ENCODE measurements at places on chromosomes 13 and 19.
A peak's percentile ranks its signal among the peaks of the same experiment; 100 is the strongest.

DNA sequence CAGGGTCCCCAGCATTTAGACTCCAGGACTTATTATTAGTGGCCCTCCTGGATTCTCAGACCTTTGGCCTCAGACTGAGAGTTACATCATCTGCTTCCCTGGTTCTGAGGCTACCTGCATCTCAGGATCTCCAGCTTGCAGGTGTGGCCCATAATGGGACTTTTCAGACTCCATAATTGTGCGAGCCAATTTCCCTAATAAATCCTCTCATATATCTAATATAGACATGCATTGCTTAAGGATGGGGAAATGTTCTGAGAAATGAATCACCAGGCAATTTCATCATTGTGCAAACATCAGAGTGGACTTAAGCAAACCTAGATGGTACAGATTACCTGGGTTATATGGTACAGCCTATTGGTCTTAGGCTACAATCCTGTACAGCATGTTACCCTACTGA, 116.5 kb upstream of the FBXL3 start:
- no peak for DNase-seq

DNA sequence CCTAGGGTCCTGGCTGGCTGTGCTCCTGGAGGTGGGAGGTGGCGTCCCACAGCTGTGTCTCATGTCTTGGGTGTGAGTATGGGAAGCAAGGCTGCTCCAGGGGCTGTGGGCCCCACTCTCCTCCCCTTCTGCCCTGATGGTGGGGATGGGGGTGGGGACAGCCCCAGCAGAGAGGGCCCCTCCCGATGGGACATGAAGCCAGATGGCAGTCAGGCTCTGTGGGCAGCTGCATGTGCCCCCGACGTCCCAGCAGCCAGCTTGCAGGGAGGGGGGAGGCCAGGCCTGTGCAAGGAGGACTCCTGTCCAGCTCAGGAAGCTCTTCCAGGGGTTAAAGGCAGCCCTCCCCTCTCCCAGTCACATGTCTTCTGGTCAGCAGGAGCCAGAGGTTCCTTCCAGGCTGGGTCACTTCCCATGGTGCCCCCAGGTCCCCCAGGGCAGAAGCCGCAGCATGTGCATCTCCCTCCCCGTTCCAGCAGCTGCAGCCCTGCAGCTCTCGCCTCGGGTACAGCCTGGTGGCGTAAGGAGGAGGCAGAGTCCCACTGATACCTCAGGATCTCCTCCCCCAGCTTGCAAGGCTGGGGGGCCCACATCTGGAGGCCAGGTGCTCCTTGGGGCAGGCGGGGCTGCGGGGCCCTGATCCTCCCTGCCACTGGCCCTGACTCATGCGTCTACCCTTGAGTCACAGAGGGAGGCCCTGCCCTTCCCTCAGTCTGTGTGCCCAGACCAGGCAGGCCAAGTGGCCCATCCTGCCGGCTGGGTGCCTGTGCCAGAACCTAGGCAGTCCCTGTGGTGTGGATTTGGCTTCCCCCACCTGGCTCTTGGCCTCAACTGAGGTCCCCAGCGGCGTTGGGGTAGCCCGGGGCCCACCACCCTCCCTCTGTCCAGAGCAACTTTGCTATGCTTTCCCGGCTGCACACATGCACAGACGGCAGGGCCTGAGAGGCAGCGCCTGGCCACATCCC, 13.0 kb downstream of the YIPF2 start:
- no peak for DNase-seq

GRCh38 chr19:11227195-11227886, 12.1 kb upstream of the ANGPTL8 start:
- DNase-seq = peak; percentile 72

DNA sequence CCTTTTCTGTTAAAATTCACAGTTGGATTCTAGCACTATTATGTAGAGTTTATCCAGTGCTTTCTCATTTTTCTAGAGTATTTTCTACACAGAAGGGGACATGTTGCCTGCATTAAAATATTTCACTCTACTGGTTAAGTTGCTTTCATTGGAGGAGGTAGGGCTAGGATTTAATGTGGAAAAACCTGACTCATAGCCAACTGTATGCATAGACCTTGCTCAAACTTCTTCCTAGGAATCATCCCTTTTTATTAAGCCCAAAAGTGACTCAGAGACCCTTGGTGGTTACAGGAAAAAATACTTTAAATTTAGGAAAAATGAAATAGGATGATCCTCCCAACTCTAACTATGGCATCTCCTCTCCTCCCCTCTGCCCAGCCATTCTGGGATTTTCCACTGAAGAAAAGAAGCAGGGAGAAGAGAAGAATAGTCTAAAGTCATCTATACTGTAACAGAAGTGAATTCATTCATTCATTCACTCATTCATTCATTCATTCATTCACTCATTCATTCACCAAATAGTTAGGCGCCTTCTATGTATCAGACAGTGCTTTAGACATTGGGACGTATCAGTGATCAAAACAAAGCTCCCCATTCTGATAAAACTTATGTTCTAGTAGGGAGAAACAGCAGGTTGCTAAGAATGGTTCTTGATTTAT, 109.0 kb upstream of the HTR2A start:
- no peak for DNase-seq

- DNase-seq = no peak
Observed at GRCh38 chr13:111392486-111392885, 72.0 kb downstream of the TEX29 start.

DNA sequence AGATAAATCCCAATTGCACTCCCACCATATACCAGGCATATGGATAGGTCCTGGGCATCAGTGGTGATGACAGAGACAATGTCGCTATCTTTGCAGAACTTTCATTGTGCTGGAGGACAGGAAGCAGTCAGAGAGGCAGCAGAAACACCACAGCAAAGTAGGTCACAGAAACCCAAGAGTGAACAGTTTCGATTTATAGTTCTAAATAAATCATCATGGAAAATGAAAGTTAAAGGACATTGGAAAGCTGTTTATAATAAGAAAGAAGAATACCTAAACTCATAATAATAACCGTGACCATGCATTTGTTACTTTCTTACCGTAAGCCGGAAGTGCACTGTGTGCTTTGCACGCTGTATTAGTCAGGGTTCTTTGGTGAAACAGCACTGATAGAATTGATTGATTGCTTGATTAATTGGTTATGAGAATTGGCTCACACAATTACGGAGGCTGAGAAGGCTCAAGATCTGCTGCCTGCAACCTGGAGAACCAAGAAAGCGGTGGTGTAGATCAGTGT, 38.9 kb downstream of the ALOX5AP start:
- no peak for DNase-seq

DNA sequence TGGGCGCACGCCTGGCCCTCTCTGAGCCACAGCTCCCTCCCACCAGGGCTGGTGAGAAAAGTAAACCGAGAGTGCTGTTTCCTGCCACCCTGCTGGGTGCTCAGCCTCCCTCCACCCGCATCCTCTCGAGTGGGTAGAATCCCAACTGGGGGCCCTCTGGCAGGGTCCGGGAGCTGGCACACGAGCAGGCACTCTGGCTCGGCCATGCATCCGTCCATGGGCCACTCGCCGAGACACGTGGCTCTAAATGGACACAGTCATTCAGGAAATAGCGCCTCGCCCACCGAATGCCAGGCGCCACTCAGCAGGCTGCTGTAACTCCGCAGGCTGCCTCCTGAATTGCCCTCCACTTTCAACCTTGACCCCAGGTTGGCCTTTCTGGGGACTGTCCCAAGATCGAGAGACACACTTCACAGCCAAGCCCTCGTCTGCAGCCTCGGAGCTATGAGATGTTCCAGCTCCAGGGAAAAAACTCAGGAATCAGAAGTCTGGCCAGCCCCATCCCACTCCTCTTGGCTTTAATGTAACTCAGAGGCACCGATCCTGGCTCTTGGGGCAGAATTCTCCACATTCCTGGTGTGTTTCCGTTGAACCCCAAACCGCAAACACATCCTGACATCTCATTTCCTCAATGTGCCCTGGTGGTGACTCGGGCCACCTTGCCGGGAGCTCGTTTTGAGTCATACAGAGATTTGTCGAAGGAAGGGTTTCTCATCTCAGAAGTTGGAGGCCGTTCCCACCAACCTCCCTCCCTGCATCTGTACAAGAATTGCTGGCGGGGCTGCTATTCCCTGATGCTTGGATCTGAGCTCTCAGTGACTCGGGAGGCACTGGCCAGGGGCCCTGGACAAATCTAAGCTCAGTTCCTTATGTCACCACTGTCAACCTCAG, 14.1 kb downstream of the KLF2 start:
- no peak for DNase-seq

DNA sequence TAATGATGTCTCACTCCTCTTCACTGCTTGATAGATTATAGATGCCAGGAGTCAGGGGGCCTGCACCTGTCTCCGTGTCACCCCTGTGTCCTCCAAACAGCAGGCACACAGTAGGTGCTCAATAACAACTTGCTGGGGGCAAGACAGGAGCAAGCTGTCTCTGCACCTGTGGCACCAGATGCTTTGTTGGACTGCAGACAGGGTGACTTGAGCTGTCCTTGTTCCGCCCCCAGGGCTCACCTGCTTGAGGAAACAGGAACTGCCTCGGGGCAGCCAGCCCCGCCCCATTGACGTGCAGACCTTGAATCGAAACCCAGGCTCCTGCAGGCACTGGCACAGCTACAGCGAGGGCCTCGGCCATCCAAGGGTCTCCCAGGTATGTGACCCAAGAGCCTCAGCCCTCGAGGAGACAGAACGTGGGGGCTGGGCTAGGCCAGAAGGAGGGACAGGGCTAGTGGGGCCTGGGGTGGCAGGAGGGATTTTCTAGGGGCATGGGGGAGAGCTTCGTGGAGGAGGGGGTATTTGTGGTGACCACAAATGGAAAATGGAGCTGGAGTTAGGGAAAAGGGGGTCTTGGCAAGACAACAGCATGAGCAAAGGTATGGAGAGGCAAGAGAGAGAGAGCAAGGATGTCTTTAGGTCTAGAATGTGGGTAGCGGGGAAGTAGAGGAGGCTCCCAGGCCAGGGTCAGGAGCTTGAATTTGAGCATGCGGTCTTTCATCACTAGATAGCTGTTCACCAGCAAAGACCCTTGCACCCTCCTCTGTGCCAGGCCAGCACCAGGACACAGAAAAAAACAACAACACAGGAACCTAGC, at the start of gene HSH2D:
HSH2D (plus strand) TSS at position 287 of the 817 bp plus-strand sequence. CDS start 5,066 bp downstream, outside the sequence.
- no peak for DNase-seq

DNA sequence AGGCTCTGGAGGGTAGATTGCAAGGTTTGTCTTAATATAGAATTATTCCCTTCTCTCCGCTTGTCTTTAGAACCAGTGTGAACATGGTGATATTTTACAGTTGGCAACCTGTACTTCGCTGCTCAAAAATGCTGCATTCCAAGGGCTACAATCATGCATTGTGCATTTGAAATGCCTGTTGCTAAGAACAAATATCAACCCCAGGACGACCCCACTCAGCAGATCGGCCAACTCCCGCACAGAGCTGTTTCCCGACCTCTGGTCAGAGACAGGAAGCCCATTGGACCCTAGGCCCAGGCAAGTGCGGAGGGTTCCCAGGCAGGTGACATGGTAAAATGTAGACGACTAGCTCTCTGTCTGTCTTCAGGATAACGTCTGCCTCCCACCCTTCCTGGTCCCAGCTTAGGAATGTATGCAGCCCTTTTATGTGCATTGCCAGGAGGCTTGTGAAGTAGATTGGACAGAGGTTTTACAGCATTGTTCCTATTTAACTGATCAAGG, 263.5 kb downstream of the FOXO1 start:
- no peak for DNase-seq

DNA sequence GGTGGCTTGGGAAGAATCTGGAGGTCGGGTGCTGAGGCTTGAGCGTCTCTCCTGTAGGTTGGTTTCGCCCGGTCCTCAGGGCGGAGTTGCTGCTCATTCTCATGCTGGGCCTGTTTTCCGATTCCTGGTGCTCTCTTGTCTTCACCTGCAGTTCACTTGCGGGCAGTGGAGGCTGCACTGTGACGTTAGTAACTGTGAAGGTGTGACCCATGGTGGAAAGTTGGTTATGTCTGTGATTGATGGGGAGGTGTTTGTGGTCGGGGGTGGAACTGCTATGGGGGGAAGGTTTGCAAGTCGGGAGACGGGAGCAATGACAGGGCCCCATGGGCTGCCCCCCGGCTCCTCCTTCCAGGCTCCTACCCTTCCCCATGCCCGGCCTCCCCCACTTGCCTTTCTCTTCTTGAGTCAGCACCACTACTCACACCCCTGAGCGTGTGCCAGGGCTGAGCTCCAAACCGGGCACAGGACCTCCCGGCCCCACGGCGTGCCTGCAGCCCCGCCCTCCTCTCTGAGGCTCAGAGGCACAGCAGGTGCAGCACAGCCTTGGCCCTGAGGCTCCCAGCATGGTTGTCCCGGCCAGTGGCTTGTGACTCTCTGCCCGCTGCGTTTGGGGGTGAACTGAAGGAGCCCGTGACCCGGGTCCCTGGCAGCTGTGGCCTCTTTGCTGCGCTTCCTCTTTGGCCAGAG, 79.1 kb downstream of the ATP11A start:
- DNase-seq = no peak

DNA sequence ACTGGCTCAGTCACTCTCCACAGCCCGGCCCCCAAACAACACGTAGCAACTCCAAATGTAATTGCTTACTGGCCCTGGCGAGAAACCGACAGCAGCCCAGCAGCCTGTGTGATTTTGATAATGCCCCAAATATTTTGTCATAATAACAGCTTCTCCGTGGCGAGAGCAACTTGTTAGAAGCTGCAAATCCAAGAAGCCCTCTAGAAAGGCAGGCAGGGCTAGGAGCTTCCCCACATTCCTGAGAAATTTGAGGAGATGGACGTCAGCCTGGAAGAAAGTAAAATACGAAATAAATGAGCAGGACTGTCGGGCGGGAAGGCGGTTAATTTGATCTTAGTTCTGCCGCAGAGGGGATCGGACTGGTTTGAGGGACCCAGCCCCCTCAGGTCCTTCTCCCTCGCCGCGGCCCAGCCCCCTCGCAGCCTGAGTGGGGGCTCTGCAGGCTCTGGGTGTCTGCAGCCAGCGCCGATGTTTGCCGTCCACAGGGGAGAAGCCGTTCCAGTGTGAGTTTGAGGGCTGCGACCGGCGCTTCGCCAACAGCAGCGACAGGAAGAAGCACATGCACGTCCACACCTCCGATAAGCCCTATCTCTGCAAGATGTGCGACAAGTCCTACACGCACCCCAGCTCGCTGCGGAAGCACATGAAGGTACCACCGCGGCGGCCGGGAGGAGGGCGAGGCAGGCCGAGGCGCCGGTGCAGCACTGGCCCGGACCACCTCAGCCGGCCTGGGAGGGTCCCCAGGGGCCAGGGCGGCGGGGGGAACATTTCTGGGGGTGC, 3.1 kb downstream of the ZIC2 start:
- no peak for DNase-seq

- no peak for DNase-seq
Observed at GRCh38 chr13:25088562-25089221, 7.2 kb upstream of the PABPC3 start.
